GM23338 (cell line): ENCODE measurements at places on chromosomes 5 and 9. TPM values are rescaled to one million over a fixed set of nuclear protein-coding genes. Genes with fewer than 3 reads are reported as not detected.

ZNF354B gene
- total RNA-seq = 11.5 and 12.3 TPM in 2 replicates

TMEM252 gene
- not detected in 2 replicates for total RNA-seq

GRM6 gene
- not detected in 2 replicates for total RNA-seq

SPINK13 gene
- total RNA-seq = not detected in 2 replicates

PCDHGB3 gene
- 4.8 and 5.8 TPM in 2 replicates for total RNA-seq

OGN gene
- not detected in 2 replicates for total RNA-seq

SLC36A2 gene
- total RNA-seq = not detected in 2 replicates

DNA sequence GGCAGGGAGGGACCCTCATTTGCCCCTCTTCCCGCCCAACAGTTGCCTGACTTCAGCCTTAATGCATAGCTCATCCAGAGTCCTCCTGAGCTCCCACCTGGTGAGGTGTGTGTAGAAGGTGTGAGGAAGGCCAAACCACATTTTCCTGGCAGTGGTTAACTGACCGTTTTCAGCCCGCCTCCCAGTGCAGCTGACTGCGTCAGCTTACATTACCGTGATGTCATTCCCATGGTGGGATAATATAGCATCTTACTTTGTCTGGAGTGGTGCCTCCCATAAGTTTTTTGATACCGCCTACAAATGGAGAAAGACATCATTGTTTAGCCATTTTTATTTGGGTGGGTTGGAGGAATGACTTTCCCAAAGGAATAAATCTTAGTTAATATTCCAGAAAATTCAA lies 151.9 kb downstream of the C9orf152 start:
- H3K4me1 ChIP-seq = peaks cover 16% of the 10 kb centered on the region
- H3K4me3 ChIP-seq = no peak overlapping the region
- H3K27me3 ChIP-seq = peaks cover under 1% of the 10 kb centered on the region; the same call in 1 of the 2 replicates
- DNase-seq = no peak
- H3K36me3 ChIP-seq = no peaks in the 10 kb centered on the region

GRCh38 chr5:9009931-9010651 lies 535.8 kb downstream of the SEMA5A start:
- no peak overlapping the region for H3K4me3 ChIP-seq

DNA sequence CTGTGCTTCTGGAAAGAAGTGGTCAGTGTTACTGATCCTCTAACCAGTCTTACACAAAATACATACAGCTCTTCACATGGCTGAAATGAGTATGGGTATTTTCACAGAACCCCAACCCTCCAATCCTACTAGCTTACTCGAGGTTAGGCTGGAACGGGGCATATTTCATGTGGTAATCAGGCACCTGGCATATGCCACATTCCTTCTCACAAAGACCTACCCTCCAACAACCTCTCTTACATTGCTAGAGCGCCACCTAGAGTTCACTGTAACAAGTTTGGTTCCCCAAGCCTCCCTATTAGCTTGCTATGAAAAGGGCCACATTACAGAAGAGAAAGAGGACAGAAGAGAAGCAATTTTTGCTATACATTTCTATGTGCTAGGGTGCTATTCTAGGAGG lies 597.3 kb downstream of the PRELID2 start:
- H3K36me3 ChIP-seq = no peaks in the 10 kb centered on the region
- peak; percentile 98 for DNase-seq
- peaks cover 10% of the 10 kb centered on the region for H3K4me1 ChIP-seq
- no peaks in the 10 kb centered on the region for H3K27me3 ChIP-seq
- no peak overlapping the region for H3K4me3 ChIP-seq
- H3K27ac ChIP-seq = no peak overlapping the region

DNA sequence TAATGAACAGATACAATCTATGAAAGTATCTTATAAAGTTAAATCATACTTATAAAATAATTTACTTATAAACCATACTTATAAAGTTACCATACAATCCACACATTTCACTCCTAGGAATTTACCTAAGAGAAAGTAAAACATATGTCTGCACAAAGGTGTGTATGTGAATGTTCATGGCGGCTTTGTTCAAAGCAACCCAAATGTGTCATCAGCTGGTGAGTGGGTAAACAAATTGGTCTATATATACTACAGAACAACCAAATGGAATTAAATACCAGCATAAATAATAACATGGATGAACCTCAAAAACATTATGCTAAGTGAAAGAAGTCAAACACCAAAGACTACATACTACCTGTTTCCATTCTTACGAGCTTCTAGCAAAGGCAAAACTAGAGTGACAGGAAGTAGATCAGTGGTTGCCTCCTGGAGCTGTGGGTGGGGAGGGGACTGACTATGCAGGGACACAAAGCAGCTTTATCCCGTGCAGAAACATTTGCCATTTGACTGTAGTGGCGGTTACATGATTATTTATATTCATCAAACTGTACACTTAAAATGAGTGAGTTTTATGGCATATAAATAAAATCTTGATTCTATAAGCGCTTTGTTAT lies 10.6 kb downstream of the TRAF1 start:
- no peaks in the 10 kb centered on the region for H3K27me3 ChIP-seq
- H3K4me1 ChIP-seq = peaks cover 30% of the 10 kb centered on the region
- no peak overlapping the region for H3K4me3 ChIP-seq
- no peak overlapping the region for H3K27ac ChIP-seq

- no peaks in the 10 kb centered on the region for H3K27me3 ChIP-seq
- H3K36me3 ChIP-seq = 0 out of 2 replicates have a peak, but pooled peaks cover 5% of the 10 kb centered on the region
- H3K4me3 ChIP-seq = no peak overlapping the region
- peaks cover 7% of the 10 kb centered on the region; the same call in 1 of the 2 replicates for H3K4me1 ChIP-seq
- H3K27ac ChIP-seq = no peak overlapping the region
Measured at GRCh38 chr9:129910628-129911567, 75.6 kb downstream of the USP20 start.

- no peak for DNase-seq
- H3K27ac ChIP-seq = no peak overlapping the region
- H3K4me3 ChIP-seq = no peak overlapping the region
Measured at GRCh38 chr5:128925973-128926372, 39.3 kb upstream of the SLC27A6 start.

- 0 out of 2 replicates have a peak, but pooled peaks cover 7% of the 10 kb centered on the region for H3K36me3 ChIP-seq
- no peak overlapping the region for H3K27ac ChIP-seq
- H3K4me1 ChIP-seq = 0 out of 2 replicates have a peak, but pooled peaks cover 3% of the 10 kb centered on the region
- DNase-seq = no peak
- H3K27me3 ChIP-seq = no peaks in the 10 kb centered on the region
- H3K4me3 ChIP-seq = no peak overlapping the region
Measured at GRCh38 chr9:76743931-76744330, 20.3 kb upstream of the PCA3 start.

DNA sequence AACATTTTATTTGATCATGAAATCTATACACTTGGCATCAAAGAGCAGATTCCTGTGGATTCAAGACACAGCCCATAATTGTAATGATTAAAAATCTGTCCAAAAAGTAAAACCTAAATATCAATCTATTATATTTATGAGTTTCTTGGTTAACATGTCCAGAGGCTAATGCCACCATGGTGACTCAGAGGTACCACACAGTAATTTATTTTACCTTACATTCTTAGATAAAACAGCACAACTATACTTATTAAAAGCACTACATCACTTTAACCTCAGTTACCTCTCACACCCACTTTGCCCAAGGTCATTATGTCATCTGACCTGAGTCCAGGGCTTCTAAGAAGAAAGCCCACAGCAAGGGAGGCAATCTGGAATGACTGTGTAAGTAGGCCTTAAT lies 519.2 kb downstream of the RASEF start:
- H3K36me3 ChIP-seq = no peaks in the 10 kb centered on the region
- DNase-seq = no peak
- H3K4me3 ChIP-seq = no peak overlapping the region
- no peaks in the 10 kb centered on the region for H3K27me3 ChIP-seq
- H3K27ac ChIP-seq = no peak overlapping the region

GRCh38 chr5:18970000-18970399 lies 1018.0 kb downstream of the CDH18 start:
- peaks cover 13% of the 10 kb centered on the region for H3K4me1 ChIP-seq
- H3K27ac ChIP-seq = no peak overlapping the region
- H3K36me3 ChIP-seq = no peaks in the 10 kb centered on the region
- no peaks in the 10 kb centered on the region for H3K27me3 ChIP-seq
- DNase-seq = no peak
- no peak overlapping the region for H3K4me3 ChIP-seq

GRCh38 chr5:56755036-56755555 lies 60.3 kb upstream of the MAP3K1 start:
- H3K4me1 ChIP-seq = no peaks in the 10 kb centered on the region
- no peak for DNase-seq
- no peaks in the 10 kb centered on the region for H3K36me3 ChIP-seq
- H3K27me3 ChIP-seq = no peaks in the 10 kb centered on the region

DNA sequence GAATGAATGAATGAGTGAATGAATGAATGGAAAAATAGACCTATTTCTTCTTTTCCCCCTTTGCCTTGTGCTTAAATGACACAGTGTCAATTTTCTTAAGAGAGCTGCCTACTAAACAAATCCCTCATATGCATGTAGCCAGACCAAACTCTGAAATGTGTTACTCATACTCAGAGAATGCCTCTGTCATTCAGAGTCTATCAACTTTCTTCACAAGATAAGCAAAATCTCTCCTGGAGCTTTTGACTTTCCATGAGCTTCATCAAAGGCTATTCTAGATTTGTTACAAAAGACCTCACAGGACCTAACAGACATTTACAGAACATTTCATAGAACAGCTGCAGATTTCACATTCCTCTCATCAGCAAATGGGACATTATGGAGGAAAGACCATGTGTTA lies 275.7 kb upstream of the MSX2 start:
- H3K4me3 ChIP-seq = no peak overlapping the region
- H3K27ac ChIP-seq = no peak overlapping the region
- H3K4me1 ChIP-seq = no peaks in the 10 kb centered on the region
- no peaks in the 10 kb centered on the region for H3K36me3 ChIP-seq

- H3K36me3 ChIP-seq = no peaks in the 10 kb centered on the region
- no peak overlapping the region for H3K27ac ChIP-seq
- no peak for DNase-seq
- no peak overlapping the region for H3K4me3 ChIP-seq
Measured at GRCh38 chr9:18111146-18111545, 362.8 kb upstream of the ADAMTSL1 start.

DNA sequence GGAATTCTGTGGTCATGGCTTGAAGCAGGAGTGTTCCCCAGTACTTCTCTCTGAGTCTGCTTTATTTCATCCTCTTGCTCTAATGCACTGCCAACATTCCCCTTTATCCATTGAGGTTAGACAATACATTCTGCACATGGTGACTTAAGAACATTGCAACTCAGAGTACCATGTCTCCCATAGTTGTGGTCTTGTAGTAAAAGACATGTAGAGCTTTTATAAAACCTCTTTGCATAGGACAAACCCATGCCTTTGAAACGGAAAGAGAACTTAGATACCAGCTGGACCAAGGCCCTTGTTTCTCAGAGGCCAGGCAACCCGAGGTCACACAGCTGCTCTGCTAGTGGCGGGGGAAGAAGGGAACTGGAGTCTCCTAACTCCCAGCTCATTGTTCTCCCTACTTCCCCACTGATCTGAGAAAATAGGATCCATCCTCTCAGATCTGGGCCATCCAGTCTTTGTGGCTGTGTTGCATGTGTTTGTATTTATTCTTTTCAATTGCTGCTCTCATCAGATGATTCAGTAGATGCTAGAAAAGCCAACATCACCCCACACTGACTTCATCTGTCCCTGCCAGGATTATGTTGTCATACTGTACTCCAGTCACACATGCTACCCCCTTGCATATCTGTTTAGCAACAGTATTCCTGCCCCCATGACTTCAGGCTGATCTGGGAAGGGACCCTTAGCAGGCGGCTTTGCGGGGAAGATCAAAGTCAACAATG lies 236.9 kb downstream of the SAXO1 start:
- DNase-seq = no peak
- no peaks in the 10 kb centered on the region for H3K36me3 ChIP-seq
- no peaks in the 10 kb centered on the region for H3K27me3 ChIP-seq

- no peak overlapping the region for H3K27ac ChIP-seq
- no peak for DNase-seq
- H3K4me1 ChIP-seq = no peaks in the 10 kb centered on the region
- H3K4me3 ChIP-seq = no peak overlapping the region
Measured at GRCh38 chr9:86508208-86508903, 154.1 kb upstream of the TUT7 start.

DNA sequence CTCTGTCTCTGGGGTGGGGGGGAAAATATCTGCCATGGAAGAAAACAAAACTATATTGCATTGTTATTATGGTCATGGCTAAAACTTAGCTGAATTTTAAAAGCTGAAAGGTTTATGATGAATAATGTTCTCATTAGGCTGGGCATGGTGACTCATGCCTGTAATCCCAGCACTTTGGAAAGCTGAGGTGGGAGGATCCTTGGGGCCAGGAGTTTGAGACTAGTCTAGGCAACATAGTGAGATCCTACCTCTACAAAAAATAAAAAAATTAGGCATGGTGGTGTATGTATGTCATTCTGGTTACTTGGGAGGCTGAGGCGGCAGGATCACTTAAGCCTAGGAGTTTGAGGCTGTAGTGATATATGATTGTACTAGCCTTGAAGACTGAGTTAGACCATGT lies 44.5 kb downstream of the IPO11 start:
- H3K4me3 ChIP-seq = no peak overlapping the region
- no peaks in the 10 kb centered on the region for H3K27me3 ChIP-seq
- no peaks in the 10 kb centered on the region for H3K4me1 ChIP-seq
- H3K36me3 ChIP-seq = no peaks in the 10 kb centered on the region

DNA sequence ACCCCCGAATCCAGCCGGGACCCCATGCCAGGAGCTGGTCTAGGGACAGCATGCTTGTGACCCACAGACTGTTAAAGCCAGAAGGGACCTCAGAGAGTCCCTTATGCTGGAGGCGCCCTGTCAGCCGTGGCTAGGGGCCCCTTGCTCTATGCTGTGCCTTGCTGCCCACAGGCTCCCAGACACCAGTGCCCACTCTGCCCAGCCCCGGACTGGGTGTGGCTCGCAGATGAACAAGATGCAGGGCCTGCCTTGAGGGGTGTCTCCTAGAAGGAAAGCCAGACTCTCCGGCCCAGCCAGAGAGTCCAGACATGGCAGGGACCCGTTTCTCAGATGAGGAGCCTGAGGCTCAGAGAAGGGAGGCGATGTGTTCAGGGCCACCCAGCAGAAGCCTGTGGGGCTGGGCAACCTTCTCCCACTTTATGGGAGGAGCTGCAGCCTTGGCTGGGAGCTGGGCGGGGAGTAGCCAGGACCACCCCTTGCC lies 85.7 kb downstream of the LMX1B start:
- no peak overlapping the region for H3K4me3 ChIP-seq
- H3K27ac ChIP-seq = no peak overlapping the region
- peaks cover 10% of the 10 kb centered on the region; the same call in 1 of the 2 replicates for H3K27me3 ChIP-seq
- no peak for DNase-seq
